ENCODE measurements at places on chromosomes 12 and 14.

DNA sequence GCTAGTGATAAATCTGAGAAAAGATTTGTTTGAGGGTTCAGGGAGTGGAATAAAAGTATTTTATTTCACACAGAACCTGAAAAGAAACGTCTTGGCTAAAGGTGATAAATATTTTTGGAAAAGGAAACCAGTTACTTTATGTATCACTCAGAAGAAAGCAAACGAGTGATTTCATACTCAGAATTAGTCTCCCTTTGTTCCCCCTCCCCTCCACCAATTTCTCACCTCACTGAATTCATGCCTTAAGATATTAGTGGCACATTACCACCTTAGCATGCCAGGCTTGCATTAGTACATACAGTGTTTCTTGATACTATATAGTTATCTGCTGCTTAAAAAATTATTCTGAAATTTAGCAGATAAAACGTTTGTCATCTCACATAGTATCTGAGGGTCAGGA lies 28.2 kb downstream of the G2E3 start:
- no peak for DNase-seq

DNA sequence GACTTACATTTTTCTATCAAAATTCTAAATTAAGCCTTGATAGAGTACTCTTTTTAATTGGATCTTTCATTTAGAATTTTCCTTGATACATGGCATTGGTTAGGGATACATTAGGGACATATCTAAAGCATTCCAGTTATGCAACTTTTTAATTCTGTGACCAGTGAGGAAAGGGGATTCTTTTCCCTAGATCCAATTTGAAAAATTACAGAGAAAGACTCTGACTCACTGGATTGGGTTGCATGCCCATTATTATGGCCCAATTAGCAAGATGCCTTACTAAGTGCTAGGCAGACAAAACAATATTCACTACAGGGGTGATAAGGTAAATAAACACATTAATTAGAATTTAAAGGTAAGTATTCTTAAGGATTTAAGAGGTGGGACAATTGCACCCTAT lies 5.2 kb upstream of the RAD52 start:
- DNase-seq = no peak

DNA sequence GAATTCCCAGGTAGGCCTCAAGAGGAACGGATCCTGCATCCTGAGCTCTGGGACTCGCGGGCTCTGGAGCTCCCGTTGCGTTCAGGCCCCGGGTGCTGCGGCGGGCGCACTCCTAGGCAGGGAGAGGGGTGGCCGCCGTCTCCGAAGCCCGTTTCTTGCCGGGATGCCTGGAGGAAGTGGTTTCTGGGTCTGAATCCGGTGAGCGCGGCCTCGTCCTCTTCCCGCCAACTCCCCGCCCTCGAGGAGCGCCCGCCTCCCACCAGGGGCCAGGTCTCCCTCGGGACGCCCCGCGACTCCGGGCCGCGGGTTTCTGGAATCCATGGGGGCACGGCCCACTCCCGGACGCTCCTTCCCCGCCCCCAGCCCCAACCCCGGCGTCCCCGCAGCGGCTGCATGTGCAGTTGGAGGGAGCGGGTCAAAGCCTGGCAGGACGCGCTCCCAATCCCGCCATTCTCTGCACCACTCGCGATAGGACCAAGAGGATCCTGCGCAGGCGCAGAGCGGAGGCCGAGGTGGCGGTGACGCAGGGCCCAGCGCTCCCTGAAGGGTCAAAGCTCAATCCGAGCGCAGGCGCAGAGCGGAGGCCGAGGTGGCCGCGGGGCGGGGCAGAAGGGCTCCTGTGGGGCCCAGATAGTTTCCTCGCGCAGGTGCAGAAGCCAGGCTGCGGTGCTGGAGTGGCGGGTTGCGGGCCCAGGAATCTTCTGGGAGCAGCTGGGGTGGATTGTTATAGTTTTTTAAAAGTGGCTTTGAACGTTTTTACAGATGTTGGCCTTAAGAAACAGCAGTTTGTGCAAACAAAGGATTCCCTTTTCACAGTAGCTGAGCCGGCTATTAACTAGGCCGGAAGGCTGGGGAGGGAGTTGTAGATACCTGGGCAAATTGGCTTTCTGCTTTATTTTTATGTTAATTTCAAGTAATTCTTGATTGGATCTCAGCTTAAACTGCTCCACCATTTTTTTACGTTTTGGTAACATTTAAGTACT lies 796.4 kb downstream of the AACS start:
- DNase-seq = no peak

DNA sequence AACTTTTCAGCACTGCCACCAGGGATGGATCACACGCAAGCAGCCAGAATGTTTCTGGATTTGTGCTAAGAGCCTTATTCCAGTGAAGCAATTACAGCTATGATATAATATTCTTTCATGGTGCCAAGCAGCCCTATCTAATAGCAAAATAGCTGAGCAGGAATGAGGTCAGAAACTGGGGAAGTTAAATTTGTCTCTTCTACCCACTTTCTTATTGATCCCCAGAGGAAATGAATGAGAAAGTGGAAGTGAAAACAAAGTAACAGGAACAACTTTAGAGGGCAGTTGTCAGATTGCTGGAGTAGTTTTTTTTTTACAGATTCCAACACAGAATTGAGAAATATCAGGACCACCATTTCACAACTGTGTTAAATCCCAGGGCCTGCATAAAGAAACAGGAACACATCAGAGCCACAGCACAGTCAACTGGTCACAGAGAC lies 44.8 kb downstream of the GCH1 start:
- DNase-seq = no peak

DNA sequence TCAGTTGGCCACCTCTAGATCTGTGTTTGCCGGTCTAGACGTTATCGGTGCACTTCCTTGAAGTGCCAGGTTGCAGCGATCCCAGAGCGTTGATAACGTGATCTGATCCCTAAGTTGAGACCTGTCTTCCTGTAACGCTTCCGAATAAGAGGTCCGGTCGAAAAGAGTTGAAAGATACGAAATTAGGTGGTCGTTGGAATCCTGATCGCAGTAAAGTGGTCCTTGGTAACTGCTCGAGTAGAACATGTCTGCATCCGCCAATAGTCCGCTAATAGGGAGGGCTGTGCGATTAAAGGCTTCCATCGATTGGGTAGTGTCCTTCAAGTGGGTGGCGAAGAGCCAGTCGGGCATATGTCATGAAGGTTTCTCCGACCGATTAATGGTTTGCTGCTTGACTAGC lies 2.7 kb downstream of the SRSF5 start:
- no peak for DNase-seq

Data from substantia nigra (tissue), 51 donors.